Neural crest cell (in vitro differentiated cells): ENCODE measurements at places on chromosomes 4 and X. TPM values are rescaled to one million over a fixed set of nuclear protein-coding genes. Genes with fewer than 3 reads are reported as not detected.
A peak's percentile ranks its signal among the peaks of the same experiment; 100 is the strongest.

Gene FGF16
- total RNA-seq: not detected in 2 replicates

GRCh38 chr4:1401409-1402020, 4.7 kb downstream of the NKX1-1 start:
- no peak for DNase-seq
- H3K4me3 ChIP-seq: peak overlapping the region; percentile 19
- peaks cover 5% of the 10 kb centered on the region for H3K36me3 ChIP-seq

DNA sequence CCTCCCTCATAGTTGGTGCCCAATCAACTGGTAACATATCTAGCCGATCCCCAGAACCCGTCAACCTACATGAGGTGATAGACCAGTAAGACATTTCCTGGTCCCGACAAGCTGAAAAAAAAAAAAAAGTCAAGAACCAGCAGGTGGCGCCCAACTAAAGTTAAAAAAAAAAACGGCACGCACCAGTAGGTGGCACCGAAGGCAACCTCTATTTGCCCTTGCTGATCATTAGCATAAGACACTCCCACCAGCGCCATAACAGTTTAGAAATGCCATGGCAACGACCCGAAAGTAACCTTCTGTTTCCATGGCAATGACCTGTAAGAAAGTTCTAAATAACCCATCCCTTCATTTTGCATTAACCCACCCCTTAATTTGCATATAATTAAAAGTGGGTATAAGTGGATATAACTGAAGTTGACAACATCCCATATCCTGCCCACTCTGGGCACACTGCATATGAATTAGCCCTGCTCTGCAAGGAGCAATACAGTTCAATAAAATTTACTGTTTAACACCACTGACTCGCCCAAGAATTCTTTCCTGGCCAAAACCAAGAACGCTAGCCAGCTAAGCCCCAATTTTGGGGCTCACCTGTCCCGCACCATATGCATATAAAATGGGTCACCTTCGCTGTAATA, 83.9 kb upstream of the SPANXB1 start:
- DNase-seq: peak; percentile 30
- H3K27ac ChIP-seq: no peak overlapping the region

GRCh38 chr4:1565598-1566295, 118.4 kb downstream of the FAM53A start:
- DNase-seq: no peak
- H3K27me3 ChIP-seq: peaks cover 2% of the 10 kb centered on the region
- no peaks in the 10 kb centered on the region for H3K36me3 ChIP-seq
- no peak overlapping the region for H3K4me3 ChIP-seq
- no peaks in the 10 kb centered on the region for H3K4me1 ChIP-seq
